Activated T-helper 1 cell treated with Interleukin-2 at 50 U/mL for 16 hours (primary cell): ENCODE measurements at places on chromosomes 12 and 14.
A peak's percentile ranks its signal among the peaks of the same experiment; 100 is the strongest.

GRCh38 chr12:113056381-113056630 is 224 bp upstream of the DTX1 start:
- no peak for DNase-seq

- no peak for DNase-seq
These were observed 127.3 kb downstream of the ATP23 start for GRCh38 chr12:58068706-58069105.

DNA sequence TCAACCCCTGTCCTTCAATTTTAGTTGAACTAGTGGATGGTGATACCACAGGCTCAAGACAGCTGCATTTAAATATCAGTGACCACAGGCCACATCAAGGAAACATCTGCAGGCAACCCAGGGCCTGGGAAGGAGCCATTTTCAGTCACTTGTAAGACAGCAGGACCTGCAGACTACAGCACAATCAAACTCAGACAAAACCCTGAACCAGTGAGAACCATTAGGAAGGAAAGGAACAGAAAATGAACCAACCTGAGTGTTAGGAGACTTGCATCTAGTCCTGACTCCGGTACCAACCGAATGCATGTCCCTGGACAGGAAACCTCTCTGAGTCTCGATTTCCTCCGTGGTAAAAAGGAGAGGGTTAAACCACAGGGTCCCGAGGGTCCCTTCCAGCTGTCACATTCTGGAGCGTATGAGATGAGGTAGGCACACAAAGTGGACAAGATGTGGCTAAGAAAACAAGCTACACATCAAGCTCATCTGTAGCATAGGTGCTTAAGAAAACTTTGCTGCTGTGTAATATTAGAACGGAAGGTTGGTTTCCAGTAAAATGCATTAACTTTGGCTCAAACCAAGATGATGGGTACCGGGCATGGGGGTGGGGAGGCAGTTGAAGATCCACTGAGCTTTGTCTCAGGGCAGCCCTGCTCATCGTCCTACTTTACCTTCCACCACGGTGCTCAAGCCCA is 1.6 kb upstream of the CDKN1B start:
- DNase-seq = no peak

GRCh38 chr14:54805445-54806322 is 96.9 kb downstream of the GCH1 start:
- peak; percentile 37 for DNase-seq

- no peak for DNase-seq
These were observed 123.1 kb downstream of the DERA start for GRCh38 chr12:16034136-16034817.

DNA sequence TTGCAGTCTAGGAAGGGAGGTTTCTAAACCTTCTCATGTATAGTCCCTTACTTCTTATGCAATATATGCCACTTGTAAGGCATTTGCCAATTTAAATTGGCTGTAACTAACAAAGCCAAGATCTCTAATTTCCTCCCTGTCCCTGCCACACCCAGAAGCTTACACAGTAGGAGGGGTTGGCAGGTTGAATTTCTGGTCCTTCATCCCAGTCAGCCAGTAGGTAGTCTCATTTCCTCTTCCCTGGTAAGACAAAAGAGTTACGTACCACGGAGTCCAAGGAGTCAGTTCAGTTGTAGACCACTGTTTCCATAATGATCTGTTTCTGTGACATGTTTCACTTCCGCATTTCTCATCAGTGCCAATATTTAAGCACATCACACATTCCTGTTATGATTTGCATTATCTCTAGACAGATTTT is 47.0 kb upstream of the PLBD1 start:
- DNase-seq = no peak

- DNase-seq = no peak
These were observed 759.8 kb upstream of the MDGA2 start for GRCh38 chr14:48435221-48435620.

GRCh38 chr12:53568809-53569557 is 57.2 kb downstream of the ATF7 start:
- no peak for DNase-seq

- no peak for DNase-seq
These were observed 75.2 kb downstream of the RIMBP2 start for GRCh38 chr12:130640901-130641300.

DNA sequence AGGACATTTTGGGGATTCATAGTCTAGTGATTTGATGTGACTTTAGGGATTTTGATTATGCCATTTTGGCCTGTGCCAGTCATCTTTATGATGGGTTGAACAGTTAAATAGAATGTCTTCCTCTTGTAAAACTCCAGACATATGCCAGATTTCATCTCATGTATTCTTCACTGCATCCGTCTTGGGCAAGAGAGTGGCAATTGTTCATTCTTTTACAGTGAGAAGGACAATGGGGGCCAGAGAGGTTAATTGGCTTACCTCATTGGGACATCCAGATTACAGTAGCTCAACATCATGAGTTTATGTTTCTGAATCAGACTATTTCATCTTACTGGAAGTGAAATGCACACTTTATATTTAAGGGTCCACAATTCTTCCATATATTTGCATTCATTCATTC is 108.2 kb upstream of the SLC38A2 start:
- DNase-seq = no peak

GRCh38 chr14:72126561-72126960 is 194.3 kb downstream of the RGS6 start:
- DNase-seq = no peak

- no peak for DNase-seq
These were observed 78.1 kb downstream of the PELI2 start for GRCh38 chr14:56196274-56196673.

DNA sequence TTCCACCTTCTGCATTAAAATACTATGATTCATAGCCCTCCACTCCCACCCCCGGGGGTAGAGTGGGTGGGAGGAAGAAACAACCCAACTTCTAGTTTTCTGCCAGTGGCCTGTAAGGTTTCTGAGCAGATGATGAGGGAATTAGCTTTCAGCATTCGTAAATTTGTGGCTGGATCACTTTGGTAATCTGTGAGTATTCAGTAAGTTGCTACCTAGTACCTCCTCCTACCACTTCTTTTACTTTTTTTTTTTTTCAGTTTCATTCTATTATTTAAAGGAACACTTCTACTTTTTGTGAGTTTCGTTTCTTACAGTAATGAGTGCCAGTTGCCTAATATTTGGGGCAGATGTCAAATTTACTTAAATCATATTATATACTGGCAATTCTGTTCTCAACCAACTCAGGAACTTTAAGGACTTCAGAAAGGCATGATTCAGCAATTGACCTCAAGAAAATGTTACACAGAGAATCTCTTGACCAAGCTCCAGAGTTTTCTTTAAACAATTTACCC is 42.4 kb upstream of the EMP1 start:
- no peak for DNase-seq

DNA sequence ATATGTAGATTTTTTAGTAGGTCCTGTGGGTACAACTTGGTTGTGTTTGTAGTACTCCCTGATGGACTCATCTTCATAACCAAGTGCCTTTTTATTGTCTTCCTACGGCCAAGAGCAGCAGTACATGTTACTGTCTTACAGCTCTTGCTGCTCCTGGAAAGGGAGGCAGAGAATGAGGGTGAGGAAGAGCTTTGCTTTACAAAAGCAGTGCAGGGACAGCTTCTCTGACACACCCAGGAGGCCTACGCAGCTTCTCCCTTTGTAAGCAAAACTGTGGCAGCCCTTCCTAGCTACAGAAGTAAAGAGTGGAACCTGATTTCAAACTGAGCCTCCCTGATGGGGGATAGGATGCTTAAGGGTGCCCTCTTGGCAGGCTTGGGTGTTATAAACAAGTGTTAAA is 18.6 kb downstream of the MYRFL start:
- no peak for DNase-seq

DNA sequence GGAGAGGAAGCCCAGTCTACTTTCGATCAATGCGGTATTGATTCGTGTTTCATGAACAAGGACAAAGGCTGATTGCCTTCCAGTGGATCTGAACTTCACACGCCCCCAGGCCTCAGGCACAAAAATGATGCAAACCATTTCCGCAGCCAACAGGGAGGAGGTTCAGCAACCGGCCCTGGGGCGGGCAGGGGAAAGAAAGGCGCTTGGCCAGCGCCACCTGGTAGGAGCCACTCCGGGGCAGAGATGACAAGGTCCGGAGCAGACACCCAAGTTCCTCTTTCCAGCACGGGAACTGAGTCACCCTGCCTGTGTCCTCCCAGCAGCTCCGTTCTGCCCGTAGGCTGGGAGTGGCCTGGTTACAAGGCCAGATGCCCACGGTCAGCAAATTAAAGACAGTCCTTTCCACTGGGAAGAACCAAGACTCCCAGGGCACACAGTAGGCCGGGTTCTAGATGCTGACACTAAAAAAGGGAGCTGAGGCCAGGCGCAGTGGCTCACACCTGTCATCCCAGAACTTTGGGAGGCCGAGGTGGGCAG is 136.3 kb downstream of the SCARB1 start:
- no peak for DNase-seq

GRCh38 chr12:5222011-5222461 is 178.4 kb downstream of the KCNA5 start:
- DNase-seq = no peak

GRCh38 chr12:25264862-25265261 is 14.1 kb upstream of the KRAS start:
- no peak for DNase-seq

DNA sequence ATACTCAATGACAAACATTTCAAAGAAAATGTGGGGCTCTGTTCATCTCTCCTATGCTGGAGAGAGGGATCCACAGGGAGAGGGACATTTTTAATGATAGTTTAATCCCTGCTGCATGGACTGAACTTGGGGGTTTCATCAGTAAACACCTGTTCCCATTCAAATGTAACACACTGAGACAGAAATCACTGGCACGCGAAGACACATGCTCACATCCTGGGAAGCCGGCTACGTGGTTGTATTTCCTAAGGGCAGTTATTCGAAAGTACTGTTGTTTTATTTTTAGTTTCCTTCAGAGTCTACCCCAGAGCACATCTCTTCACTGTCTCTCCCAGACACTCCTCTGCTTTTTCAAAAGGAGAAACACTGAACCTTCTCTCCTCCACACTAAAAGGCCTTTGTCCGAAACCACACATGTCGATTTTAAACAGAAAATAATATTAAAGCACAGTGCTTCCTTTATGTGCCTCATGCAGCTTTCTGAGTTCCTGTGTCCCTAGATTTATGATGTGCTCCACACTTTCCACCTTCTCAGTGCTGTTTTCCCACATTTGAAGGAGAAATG is 52.8 kb downstream of the PTHLH start:
- no peak for DNase-seq

DNA sequence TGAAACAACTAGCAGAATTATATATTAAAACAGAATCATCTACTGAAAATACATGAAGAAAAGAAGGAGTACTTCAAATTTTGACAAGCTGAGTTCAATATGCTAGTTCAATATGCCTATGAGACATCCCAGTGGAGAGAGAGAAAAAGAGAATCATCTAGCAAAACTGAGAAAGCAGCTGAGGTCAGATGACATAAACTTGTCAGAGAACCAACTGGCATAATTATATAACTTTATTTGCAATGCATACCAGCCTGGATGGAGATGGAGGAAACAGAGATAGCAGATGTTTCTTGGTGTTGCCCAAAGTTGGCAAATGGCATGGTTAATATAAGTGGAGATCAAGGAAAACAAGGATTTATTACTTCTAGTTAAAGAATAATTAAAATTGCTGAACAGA is 148.7 kb upstream of the PDZRN4 start:
- DNase-seq = no peak

- DNase-seq = no peak
These were observed 28.5 kb downstream of the ACTR6 start for GRCh38 chr12:100229036-100229635.

- DNase-seq = no peak
These were observed 1.8 kb upstream of the MED6 start for GRCh38 chr14:70602254-70602653.

DNA sequence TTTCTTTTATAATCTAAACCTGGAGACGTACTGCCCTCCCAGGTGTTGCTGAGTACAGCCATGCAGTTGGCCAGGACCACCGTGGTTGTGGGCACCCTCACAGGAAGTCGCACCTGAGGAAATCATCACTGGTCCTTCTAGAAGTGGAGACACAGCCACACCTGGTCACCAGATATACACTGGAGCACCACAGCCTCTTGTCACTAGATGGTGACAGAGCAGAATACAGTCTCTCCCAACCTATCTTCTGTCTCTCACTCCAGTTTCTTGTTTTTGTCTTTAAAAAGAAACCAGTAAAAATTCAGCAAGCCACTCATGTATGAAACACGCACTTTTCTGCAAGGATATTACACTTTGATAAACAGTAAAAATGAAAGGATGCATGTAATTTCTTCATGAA is 43.1 kb upstream of the GPHB5 start:
- no peak for DNase-seq

DNA sequence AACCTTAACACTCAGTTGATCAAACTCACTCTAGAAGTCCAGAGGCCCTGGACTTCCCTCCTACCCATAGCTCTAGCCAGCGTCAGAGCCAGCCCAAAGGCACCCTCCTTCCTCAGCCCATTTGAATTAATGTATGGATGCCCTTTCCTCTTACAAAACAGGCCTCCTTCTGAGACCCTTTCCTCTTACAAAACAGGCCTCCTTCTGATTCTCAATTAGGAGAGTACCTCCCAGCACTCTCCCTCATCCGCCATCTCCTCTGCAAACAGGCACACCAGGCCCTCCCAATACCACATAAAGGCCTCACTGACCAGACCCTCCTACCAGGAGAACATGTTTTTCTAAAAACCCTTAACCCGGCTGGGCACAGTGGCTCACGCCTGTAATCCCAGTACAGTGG is 65.7 kb downstream of the MOK start:
- DNase-seq = no peak

DNA sequence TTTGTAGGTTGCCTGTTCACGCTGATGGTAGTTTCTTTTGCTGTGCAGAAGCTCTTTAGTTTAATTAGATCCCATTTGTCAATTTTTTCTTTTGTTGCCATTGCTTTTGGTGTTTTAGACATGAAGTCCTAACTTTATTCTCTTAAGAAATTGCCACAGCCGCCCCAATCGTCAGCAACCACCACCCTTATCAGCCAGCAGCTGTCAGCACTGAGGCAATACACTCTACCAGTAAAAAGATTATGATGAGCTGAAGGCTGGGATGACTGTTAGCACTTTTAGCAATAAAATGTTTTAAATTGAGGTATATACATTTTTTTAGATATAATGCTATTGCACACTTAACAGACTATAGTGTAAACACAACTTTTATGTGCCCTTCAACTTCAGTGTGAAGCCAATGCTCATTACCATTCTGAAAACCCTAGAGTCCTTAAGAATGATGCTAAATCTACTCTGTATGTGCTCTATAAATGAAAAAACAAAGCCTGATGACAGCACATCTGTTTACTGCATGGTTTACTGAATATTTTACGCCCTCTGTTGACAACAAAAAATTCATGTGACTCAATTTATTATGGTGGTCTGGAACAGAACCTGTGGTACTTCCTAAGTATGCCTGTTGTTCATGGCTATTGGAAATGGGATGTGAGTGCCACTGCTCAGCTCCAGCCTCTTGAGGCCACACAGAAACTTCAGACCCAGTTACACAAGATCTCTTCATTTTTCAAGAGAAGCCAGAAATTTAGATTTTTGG is 197.4 kb downstream of the DUSP6 start:
- DNase-seq = no peak

DNA sequence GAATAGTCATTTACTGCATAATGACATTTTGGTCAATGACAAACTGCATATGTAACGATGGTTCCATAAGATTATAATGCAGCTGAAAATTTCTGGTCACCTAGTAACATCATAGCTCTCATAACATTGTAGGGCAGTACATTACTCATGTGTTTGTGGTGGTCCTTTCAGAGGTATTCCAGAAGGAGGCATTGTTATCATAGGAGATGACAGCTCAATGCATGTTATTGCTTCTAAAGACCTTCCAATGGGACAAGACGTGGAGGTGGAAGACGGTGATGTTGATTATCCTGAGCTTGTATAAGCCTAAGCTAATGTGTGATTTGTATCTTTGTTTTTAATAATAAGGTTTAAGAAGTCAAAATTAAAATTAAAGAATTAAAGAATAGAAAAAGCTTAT is 43.8 kb upstream of the TSPAN11 start:
- no peak for DNase-seq
